ENCODE measurements at places on chromosomes 16 and 17. TPM values are rescaled to one million over a fixed set of nuclear protein-coding genes. Genes with fewer than 3 reads are reported as not detected.

Gene FMNL1
- 482 TPM for total RNA-seq

- no peak overlapping the region for H3K4me3 ChIP-seq
- H3K27me3 ChIP-seq, result no peaks in the 10 kb centered on the region
- no peaks in the 10 kb centered on the region for H3K4me1 ChIP-seq
- H3K27ac ChIP-seq, result no peak overlapping the region
- no peaks in the 10 kb centered on the region for H3K36me3 ChIP-seq
Measured at GRCh38 chr16:51877686-51878085, 669.3 kb downstream of the TOX3 start.

DNA sequence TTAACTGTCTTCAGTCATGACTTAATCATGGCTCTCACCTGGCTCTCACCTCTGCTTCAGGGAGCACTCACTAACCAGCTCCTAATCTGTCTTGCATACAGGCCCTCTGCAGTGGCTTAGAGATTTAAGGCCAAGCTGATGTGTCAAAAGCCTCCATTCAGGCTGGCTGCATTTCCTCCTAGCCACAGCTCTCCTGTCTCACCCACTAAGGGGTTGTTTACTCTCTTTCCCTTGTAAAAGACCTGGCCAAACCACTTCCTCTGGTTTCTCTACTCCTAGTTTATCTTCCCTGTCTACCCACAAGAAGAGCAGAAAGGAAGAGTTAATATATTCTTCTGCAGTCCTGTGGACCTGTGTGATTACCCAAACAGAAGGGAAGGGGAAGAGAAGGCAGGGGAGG, 9.3 kb upstream of the ASIC2 start:
- DNase-seq, result no peak
- H3K4me1 ChIP-seq, result peaks cover 12% of the 10 kb centered on the region
- H3K27ac ChIP-seq, result no peak overlapping the region
- H3K27me3 ChIP-seq, result peaks cover 21% of the 10 kb centered on the region
- H3K36me3 ChIP-seq, result no peaks in the 10 kb centered on the region
- no peak overlapping the region for H3K4me3 ChIP-seq

DNA sequence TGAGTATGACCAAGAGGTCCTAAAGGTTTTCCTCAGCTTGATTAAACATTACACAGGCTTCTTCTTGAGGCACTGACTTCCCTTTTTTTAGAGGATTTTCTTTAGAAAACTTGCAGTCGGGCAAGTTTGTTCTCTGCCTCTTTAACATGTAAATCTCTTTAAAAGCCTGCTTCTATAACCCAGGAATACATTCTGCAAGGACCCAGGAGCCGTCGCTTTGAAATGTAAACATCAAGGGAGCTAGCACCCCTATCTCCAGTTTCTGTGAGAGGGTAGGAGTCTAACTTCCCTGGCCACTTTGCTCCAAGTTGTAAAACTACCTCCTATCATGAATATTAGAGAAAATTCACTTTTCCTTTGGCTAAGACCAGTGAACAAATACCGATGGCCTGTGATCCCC, 201.5 kb upstream of the CPHXL start:
- H3K36me3 ChIP-seq, result no peaks in the 10 kb centered on the region
- no peak overlapping the region for H3K4me3 ChIP-seq
- DNase-seq, result no peak
- H3K4me1 ChIP-seq, result no peaks in the 10 kb centered on the region
